Vagina (tissue), 2 donors: ENCODE measurements at places on chromosomes 6 and 20.

DNA sequence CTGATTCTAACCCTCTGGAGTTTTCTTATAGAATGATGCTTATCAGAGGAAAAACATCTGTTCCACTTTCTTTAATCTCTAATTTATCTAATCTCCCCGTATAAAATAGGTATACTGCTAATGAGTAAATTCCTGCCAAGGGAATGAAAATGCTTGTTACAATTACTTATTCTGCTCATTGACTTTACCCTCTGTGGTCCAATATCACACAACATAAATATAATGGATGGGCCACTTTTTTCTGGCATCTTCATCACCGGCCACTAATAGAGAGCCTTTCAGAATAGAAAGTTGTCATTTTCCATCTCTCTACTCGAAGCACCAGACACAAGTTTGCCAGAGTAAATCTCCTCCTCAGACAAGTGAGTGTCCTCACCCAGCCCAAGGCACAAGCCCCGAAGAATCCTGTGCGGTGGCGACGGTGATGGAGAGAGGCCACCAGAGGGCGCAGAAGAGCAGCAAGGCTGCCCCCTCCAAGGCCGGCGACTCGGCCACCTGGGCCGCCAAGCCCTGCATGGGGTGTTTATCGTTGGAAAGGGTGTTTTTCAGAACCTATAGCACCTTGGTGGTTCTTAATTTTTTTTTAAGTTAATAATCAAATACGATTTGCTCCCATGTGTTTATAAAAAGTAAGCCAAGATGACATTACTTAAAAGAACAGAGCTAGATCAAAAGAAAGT is 212.9 kb upstream of the ARID1B start:
- no peak overlapping the region for H3K27ac ChIP-seq
- no peak for DNase-seq

GRCh38 chr6:40909811-40910210 is 129.2 kb downstream of the UNC5CL start:
- no peak for DNase-seq
- no peak overlapping the region for H3K4me3 ChIP-seq
- H3K36me3 ChIP-seq, result no peaks in the 10 kb centered on the region
- peaks cover 15% of the 10 kb centered on the region for H3K4me1 ChIP-seq
- no peak overlapping the region for H3K27ac ChIP-seq

GRCh38 chr6:45667300-45667699 is 289.6 kb upstream of the SUPT3H start:
- peaks cover 12% of the 10 kb centered on the region for H3K4me1 ChIP-seq
- no peaks in the 10 kb centered on the region for H3K36me3 ChIP-seq
- no peak overlapping the region for H3K27ac ChIP-seq
- no peak for DNase-seq

GRCh38 chr20:52959125-52959524 is 13.0 kb upstream of the TSHZ2 start:
- H3K27me3 ChIP-seq, result no peaks in the 10 kb centered on the region
- H3K27ac ChIP-seq, result no peak overlapping the region
- H3K4me3 ChIP-seq, result no peak overlapping the region
- DNase-seq, result no peak
- H3K36me3 ChIP-seq, result no peaks in the 10 kb centered on the region

- H3K4me3 ChIP-seq, result no peak overlapping the region
- DNase-seq, result no peak
- H3K27ac ChIP-seq, result no peak overlapping the region
- no peaks in the 10 kb centered on the region for H3K27me3 ChIP-seq
Observed at GRCh38 chr20:56664796-56665195, 35.7 kb downstream of the TFAP2C start.

DNA sequence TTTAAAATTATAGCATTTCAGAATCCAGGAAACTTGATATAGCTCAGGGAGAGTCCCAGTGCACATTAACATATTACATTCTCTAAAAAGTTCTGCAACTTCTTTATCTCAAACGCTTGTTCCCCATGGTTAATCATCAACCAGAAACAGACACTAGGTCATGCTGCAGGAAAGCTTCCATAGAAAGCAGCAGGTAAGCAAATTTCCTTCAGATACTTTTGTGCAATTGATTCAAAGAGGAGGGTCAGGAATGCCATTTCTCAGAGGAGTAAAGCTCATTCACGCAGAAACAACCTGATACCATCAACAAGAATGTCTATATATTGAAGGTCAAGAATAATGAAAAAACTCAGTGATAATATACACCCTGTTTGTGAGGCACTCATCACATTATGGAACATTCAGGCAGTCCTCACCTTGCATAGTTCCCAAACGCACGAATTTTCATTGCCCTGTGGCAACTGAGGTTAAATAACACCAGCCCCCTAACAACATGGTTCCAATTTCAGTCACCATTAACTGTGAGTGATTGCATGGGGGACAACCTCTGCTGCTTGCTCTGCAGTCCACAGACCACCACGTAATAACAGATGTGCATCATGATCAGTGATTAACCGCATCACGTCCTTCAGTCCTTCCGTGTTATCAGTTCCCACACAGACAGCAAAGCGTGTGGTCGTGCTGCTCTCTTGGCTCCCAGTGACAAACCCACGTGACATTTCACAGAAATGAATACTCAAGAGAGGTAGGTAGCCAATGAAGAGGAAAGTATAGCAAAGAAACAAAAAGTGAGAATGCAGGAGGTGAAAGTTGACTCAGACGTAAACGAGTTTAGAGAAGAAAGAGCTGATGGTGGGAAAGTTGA is 95.7 kb downstream of the LY86 start:
- no peaks in the 10 kb centered on the region for H3K27me3 ChIP-seq
- no peak for DNase-seq
- no peak overlapping the region for H3K4me3 ChIP-seq
- H3K4me1 ChIP-seq, result peaks cover 18% of the 10 kb centered on the region

DNA sequence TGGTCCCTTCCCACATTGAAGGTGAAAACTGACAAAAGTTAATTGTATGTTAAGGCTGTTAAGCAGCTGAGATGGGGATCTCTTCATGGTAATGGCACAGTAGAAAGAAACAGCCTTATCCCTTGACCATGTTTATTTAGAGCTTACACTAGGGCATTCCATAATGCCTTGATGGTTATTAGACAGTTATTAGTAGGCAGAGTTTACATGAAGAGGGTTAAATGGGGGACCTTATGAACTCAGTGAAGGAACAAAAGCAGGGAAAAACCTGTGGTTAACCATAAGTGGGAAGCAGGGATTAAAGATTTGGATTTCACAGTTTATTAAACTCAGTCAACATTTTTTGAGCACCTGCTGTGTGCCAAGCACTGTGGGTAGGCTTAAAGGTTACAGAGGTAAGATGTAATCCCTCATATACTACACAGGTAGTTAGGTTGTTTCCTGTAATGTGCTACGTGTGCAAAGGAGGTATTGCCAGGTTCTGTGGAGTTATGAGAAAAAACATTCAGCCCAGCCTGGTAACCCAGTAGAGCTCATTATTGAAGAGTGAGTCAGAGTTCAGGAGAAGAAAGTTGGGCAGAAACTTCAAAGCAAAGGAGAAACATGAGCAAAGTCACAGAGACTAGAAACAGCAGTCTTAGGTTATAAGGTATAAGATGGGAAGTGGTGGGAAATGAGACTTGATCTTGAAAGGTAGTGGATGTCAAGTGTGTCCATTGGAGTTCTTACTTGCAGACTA is 32.3 kb upstream of the GNRH2 start:
- DNase-seq, result no peak
- no peak overlapping the region for H3K4me3 ChIP-seq
- H3K36me3 ChIP-seq, result peaks cover 58% of the 10 kb centered on the region
- no peaks in the 10 kb centered on the region for H3K4me1 ChIP-seq
